ENCODE measurements at places on chromosomes 6 and 20.
A peak's percentile ranks its signal among the peaks of the same experiment; 100 is the strongest.

GRCh38 chr6:89387516-89388201, 24.4 kb downstream of the RRAGD start:
- no peak for DNase-seq

DNA sequence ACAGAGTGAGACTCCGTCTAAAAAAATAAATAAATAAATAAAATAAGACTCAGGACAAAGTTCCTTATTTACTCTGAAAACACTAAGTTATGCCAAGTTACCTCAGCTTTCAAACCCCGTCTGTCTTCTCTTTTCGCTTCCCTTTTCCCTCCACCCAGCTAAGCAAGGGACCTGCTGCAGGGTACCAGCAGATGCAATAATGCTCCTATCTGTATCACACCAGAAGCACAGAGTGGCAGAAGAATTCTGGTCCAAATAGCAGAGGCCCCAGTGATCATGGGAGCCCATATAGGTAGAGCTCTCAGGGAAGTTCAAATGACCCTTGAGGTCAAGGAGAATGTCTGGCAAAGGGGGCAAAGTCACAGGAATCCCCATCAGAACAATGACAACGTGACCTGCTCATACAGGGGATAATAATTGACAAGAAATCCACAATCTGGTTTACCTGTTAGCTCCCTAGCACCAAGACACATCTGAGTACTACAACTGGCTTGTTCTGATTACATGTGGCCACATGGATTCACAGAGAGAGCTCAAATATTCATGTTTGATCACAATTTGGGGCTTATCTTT, 8.7 kb downstream of the GCM1 start:
- no peak for DNase-seq

DNA sequence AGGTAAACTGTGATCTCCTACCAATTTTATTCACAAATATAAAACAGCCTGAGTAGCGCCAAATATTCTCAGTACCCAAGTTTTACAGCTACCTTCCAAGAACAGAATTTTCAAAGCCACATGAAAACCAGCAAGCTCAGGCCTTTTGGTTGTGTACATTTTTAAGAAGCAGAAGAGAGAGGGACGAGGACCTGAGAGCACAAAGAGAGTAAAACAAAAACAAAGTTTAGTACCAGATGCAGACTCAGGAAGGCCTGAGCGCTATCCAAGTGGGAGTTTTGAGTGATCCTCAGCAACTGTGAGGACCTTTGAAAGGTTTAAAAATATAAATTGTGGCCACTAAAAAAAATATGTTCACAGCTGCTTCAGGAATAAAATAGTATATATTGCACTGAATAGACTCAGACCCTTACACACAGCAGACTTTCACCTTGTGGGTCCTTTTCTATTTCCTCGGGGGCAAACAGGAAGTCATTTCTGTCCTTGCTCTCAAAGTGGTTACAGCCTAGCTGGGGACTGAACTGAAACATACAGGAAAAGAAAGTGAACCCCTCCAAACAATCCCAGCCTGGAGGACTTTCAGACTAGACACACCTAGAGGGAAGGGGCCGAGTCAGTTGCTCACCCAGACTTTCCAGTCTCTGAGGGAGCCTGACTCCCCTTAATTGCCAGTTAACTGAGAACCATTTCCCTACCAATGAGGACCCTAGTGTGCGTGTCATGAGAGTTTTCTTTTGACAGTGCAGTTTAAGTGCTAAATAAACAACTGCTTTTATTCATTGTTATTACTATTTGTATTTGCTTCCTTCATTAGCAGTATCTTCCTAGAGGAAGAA, 48.5 kb upstream of the NT5E start:
- no peak for DNase-seq

GRCh38 chr20:3405696-3406358, 1.6 kb downstream of the DNAAF9 start:
- DNase-seq, result no peak

GRCh38 chr20:51508780-51509179, 33.7 kb downstream of the NFATC2 start:
- no peak for DNase-seq

GRCh38 chr6:27019651-27020552, 227.6 kb upstream of the PRSS16 start:
- peak; percentile 88 for DNase-seq

- no peak for DNase-seq
Measured at GRCh38 chr6:158347335-158347734, 35.1 kb downstream of the TULP4 start.

DNA sequence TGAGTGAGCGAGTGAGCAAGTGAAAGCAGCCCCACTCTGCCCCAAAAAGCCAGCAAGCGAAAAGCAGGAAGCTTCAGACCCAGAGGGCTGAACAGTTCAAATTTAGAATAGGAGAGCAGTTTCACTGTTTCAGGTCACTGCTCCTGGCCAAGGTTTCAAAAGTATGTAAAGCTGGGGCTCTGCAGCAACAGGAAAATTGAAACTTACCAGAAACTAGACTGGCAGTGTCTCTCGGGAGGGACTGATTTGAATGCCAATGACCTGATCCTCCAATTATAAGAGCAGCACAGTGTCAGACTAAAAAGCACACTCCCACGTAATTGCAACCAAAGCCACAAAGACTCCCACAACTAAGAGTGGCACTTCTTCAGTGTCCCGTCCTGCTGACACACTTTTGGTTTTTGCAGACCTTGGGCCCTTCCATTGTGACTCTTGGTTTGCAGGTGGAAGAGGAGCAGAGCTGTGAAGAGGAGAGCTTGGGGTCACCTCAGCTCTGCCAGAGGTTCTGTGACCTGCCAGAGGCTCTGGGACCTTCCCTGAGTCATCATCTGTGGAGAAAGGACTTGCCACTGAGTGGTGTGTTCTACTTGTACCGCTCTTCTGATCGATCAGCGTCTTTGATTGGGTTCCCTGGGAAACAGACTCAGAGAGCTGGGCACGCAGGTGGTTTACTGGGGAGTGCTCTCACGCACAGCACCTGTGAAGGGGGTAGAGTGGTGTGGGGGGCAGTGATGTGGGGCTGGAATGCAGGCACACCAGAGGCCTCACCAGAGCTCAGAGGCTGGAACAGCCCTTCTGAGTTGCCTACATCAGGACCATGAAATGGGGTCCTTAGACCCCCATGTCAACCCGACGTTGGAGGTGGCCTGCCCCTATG, 52.7 kb upstream of the PTGIS start:
- DNase-seq, result no peak

- no peak for DNase-seq
Measured at GRCh38 chr6:110674096-110674495, 141.2 kb downstream of the CDK19 start.

DNA sequence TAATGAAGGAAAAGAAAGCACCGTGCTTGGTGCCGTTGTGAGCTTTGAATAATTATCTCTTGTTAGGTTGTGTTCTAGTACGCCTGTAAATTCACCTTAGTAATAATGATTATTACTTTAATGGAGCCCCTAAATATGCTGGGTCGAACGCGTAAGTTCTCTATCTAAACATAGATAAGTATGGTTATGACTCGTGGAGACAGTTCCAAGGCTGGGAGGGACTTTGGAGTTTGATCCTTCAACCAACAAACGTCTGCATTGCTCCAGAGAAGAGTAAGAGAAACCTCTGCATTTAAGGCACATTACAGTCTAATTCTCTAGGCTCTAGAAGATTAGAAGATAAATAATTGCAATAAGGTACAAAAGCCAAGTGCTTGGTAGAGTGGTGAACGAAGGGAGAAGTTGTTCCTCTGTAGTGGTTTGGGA, 514 bp downstream of the ACOT13 start:
- DNase-seq, result no peak

GRCh38 chr6:45427726-45428125, 50.0 kb upstream of the SUPT3H start:
- no peak for DNase-seq

DNA sequence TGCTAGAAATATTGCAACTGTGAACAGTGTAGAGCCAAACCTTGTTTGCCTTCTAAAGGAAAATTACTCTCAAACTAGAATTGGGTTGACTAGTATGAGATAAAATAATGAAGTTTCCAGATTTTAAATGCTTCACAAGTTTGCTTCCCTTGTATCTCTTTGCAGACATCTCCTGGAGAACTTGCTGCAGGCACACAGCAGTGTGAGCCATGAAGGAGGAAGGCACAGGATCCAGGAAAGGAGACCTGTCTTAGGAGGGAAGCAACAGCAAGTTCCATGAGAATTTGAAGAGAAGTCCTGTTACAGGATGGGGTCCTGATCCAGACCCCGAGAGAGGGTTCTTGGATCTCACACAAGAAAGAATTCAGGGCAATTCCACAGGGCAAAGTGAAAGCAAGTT, 115.9 kb downstream of the BMP7 start:
- no peak for DNase-seq

- DNase-seq, result no peak
Measured at GRCh38 chr6:13303668-13304017, 24.7 kb downstream of the TBC1D7 start.

DNA sequence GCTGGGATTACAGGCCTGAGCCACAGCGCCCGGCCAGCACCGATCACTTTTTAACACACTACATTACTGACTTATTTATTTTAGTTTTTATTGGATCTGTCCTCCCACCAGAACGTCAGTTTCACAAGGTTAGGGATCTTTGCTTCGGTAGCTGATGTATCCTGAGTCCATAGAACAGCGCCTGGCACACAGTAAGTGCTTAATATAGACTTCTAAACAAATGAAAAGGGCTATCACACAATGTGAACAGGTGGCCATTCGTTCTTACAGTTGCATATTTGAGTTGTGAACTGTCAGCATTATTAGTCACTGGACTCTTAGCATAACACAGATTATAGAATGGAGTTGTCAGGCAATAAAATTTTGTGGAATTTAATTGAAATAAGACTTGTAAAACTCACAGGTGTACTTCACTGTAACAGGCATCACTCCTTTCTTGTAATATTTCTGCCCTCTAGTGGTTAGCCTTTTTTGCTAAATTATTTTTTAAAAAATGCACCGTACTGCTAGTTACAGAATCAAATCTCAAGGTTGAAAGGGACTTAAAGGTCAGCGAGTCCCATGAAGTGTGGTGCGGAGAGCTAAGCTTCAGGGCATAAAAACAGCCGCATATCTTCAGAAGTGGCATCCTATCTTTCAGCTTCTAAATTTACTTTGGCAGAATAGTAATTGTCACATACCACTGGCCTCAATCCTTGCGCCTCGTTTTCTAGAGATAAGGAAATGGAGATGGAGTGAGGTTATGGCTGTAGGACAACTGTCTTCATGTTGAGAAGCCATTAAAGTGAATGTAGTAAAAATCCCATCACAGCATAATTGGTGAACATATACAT, 3.4 kb upstream of the TBC1D7 start:
- no peak for DNase-seq

GRCh38 chr6:133248241-133249001, 7.3 kb downstream of the EYA4 start:
- DNase-seq, result no peak

GRCh38 chr20:60052322-60052721, 94.1 kb downstream of the CDH26 start:
- no peak for DNase-seq

- no peak for DNase-seq
Measured at GRCh38 chr6:9025796-9026394, 590.5 kb upstream of the SLC35B3 start.

GRCh38 chr6:156273065-156273711, 504.0 kb upstream of the ARID1B start:
- no peak for DNase-seq

DNA sequence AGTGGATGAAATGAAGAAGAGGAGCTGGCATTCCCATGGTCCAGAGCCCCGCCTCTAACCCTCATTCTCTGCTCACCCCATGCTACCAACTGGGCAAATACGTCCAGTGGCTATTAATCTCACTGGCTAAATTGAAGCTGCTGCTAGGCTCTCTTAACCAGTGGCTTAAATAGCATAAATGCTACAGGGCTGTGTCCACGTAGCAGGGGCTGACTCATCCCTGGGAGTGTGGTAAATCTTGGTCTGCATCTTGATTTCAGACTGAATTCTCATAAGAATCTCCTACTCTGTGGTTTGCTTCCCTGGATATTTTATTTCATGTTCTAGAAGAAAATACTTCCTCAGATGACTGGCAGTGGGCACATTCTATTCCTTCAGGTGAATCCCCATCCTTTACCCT, 193.1 kb upstream of the ARG1 start:
- DNase-seq, result no peak

- DNase-seq, result no peak
Measured at GRCh38 chr20:34124469-34125249, 12.6 kb upstream of the EIF2S2 start.

GRCh38 chr6:136582711-136583471, 32.7 kb upstream of the MAP7 start:
- DNase-seq, result no peak

- DNase-seq, result no peak
Measured at GRCh38 chr6:3324262-3324942, 65.7 kb downstream of the PSMG4 start.

- no peak for DNase-seq
Measured at GRCh38 chr6:126337323-126337722, 2.6 kb upstream of the CENPW start.

- DNase-seq, result no peak
Measured at GRCh38 chr20:40019510-40019909, 669.5 kb downstream of the MAFB start.

GRCh38 chr6:62808565-62809293, 402.5 kb upstream of the FKBP1C start:
- no peak for DNase-seq

GRCh38 chr6:13557841-13558240, 16.6 kb upstream of the SIRT5 start:
- no peak for DNase-seq

GRCh38 chr6:129774697-129775447, 64.9 kb upstream of the ARHGAP18 start:
- DNase-seq, result peak; percentile 86

GRCh38 chr6:52622810-52623209, 46.0 kb upstream of the TRAM2 start:
- no peak for DNase-seq

GRCh38 chr20:32362901-32363364, 4.8 kb downstream of the ASXL1 start:
- DNase-seq, result no peak

DNA sequence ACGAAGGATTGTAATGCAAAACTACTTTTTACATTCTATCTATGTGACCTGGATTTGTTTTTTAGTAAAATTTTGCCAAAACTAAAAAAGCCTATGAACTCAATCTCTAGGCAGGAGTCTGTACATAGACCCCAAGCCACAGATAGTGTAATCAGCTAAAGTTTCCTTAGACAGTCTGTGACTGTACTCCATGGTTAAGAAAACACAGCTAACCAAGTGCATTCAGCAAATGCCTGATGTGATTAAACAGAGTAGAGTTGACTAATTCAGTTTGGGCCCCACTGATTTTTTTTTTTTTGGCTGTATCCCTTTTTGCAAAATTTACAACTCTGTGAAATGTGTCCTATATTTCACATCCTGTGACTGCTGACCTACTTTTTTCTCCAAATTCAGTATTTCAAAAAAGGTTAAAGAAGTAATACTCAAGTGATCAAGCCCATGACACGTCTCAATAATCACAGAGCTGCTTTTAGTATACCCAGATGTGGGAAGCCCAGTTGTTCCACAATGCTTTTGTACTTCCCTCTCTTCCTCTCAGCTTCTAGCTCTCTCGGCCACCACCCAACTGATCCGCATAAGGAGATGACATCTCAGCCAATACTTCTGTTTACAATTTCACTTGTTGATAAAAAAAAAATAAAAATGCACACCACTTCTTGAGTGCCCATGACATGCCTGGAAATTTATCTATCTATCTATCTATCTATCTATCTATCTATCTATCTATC, 108.8 kb upstream of the TBX18 start:
- no peak for DNase-seq

Measured in WTC11 (cell line).